ENCODE measurements at places on chromosomes 11 and 22.

DNA sequence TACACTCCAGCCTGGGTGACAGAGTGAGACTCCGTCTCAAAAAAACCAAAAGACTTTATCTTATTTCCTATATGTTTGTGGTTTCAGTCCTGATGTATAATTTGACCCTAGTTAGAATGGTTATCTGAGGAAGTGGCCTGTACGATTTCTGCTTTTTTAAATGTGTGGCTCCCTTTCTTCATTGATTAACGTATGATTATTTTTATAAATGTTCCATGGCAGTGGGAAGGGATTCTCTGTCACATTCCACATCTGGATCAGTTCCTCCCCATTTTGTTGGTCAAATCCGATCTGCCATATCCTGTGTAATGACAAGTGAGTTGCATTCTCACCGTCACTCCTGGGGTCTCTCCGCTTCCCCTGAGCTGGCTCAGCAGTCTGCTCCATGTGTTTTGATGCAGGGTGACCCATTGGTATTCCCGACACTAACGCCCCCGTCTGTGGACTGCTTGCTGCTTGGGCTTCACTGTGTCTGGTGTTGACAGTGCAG lies 20.3 kb downstream of the NEAT1 start:
- no peak for DNase-seq

DNA sequence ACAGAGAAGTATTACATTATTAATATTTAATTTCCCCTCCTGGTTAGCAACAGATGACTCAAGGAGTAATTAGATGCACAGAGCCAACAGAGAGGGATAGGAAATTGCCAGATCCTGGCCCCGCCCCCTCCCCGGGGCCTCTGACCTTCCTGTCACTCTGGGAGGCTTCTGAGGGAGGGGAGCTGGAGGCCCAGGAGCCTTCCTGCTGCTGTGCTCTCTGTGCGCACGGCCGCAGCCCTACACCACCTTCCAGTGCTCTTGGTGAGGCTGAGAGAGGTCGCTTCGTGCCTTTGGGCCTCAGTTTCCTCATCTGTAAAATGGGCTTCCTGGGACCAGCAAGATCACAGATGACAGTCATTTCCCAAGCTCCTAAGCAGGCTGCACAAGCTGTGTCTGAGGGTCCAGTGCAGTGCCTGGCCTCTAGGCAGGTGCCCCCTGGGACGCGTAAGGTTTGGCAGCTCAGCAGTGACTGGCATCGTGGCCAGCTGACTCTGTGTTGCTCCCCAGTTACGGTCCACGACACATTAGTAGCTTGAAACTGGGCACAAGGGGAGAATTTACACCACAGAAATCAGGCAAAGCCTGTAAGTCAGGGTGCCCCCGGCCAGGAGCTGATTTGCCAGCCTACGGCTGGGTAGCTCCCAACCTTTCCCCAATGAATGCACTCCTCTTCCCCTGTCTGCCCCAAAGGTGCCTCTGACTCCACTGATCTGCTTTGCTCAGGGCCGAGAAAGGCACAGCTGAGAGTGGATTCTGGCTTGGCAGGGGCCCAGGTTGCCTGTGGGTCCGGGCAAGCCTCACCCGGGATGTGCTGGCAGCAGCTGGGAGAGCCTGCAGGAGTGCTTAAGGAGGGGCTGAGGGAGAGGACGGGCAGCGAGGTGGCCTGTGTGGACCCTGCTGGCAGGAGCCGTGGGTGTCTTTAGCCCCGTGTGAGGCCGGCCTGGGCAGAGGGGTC lies 2.3 kb downstream of the ADORA2A start:
- DNase-seq = no peak

DNA sequence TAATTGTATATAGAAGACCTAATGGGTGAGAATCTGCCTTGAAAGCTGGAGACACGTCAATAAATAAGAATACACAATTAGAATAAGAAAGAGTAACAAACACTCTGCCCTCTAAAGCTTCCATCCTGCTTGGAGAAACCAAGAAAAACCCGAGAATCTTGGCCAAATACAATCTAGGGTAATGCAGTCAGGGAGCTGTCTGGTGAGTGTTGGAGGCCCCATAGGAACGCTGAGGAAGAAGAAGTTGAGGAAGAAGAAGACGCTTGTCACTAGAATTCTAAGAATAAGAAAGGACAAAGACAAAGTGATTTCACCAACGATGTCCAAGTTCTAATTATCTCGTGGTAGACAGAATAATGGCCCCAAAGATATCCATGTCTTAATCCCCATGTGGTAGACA lies 4485.9 kb upstream of the OR11H1 start:
- DNase-seq = no peak

DNA sequence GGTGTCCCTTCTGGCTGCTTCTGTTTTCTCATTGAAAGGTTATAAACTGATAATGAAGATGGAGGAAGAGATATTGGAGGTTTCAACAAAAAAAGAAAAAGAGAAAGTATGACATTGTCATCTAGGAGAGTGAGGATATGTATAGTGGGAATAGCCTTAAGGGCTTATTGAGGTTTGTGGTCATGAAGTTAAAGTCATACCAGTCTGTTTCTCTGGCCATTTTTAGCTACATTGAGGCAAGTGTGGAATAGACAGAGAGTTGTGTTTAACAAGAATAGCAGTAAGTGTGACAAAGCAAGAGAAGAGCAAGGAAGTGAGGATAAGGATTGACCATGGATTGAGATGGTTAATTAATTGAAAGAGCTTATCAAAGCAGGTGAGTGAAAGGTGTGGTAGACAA lies 110.4 kb downstream of the ELP4 start:
- DNase-seq = no peak

DNA sequence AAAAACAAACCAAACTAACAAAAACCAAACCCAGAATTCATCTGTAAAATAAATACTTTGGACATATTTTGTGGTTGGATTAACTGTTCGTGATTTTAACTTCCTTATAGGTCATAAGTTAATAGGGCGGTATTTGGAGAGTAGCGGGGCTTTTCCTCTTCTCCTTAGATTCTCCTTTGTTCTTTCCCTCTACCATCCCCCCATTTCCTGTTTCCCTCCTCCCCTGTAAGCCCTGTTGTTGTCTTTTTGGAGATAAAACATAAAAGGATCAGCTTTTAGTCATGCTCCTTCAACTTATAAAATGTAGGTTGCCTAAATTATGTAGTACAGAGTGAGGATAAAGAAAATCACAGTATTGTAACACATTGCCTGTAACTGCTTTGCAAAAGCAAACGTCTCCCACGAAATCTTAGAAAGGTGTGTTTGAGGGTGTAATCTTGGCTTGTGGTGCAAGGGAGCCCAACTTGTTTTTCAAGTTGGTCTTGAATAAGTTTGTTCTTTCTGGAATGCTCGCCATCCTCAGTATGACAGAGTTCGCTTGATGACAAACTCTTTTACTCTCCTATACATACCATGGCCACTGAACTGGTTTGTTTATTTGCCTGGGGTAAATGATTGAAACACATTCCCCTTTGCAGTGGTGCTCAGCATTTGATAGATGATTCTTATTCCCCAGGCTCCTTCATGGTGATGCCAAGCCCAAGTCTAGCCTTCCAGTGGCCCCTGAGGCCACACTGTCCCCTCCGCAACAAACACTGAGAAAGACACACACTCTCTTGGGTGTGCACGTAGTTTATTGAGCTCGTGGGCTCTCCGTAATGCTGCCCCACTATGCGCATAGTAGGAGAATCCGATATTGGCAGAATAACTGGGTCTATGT lies 49.4 kb downstream of the TEAD1 start:
- DNase-seq = no peak

DNA sequence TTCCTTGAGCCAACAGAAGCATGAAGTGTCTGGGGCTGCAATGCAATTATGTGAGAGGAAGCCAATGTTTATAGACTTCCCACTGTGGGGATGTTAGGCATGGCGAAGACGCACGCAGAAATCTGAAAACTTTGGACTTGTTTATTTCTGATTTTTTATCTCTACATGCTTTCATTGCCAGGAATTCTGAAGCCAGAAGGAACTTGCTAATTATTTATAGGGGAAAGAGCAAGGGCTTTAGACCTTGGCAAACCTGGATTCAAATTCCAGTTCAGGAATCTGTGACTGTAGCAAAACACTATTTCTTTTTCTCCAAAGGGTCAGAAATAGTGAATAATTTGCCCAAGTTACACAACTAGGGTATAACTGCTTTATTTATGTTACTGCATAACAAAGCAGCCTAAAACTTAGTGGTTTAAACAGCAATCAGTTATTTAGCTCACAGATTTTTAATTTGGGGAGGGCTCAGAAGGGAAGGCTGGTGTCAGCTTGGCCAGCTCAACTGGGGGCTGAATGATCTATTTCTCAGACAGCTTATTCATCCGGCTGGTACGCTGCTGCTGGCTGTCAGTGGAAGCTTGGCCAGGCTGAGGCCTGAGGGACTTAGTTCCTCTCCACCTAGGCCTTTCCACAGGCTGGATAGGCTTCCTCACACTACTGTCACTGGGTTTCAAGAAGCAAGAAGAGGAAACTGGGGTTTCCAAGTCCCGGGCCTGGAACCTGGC lies 1.9 kb upstream of the OR6Q1 start:
- no peak for DNase-seq

GRCh38 chr11:115226556-115226955 lies 277.7 kb downstream of the CADM1 start:
- no peak for DNase-seq

GRCh38 chr11:106983261-106983660 lies 35.0 kb downstream of the GUCY1A2 start:
- no peak for DNase-seq

GRCh38 chr11:34259087-34259486 lies 98.7 kb downstream of the ABTB2 start:
- no peak for DNase-seq

GRCh38 chr11:64916775-64917662 lies at the start of gene ATG2A:
Gene ATG2A, minus strand, starts transcription at chr11:64917209. Its CDS starts 74 bp downstream, at chr11:64917135.
- DNase-seq = peak; percentile 97

- no peak for DNase-seq
These were observed 187.7 kb upstream of the E2F8 start for GRCh38 chr11:19428206-19429002.
